ENCODE measurements at places on chromosomes 6 and 20. TPM values are rescaled to one million over a fixed set of nuclear protein-coding genes. Genes with fewer than 3 reads are reported as not detected.

Gene ESR1
- total RNA-seq, result 225 TPM

Gene MAPK13
- total RNA-seq, result 10.9 TPM

Gene SYNDIG1
- 0.51 TPM for total RNA-seq

Gene TRERF1
- total RNA-seq, result 3.8 TPM

Gene OR2H2
- not detected for total RNA-seq

Gene PTCRA
- total RNA-seq, result not detected

Gene SPATA25
- total RNA-seq, result 3.8 TPM

Gene OLIG3
- total RNA-seq, result not detected

Gene NRSN1
- not detected for total RNA-seq

Gene CTCFL
- total RNA-seq, result 0.07 TPM

Gene SLC52A3
- total RNA-seq, result 1.2 TPM

GRCh38 chr20:50848341-50848808 is 53.5 kb downstream of the BCAS4 start:
- peak; percentile 33 for DNase-seq

DNA sequence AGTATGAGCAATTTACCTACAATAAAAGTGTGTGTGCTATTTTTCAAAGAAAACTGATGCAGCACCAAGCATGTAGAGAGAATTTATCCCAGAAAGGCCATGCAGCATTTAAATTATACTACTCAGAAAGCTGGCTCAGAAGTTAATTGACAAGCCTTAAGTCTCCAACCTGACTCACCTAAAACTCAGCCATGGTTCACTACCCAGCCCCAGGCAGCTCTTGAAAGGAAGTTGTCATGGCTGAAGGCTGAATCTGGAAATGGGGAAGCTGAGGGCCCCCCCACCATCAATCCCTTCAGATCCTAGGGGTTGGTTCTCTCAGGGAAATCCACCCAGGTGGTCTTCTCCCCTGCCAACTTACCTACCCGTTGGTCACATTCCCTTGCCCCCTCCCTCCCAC is 19.7 kb downstream of the PPIL6 start:
- no peak for DNase-seq

- DNase-seq, result no peak
Observed at GRCh38 chr6:84921891-84922290, 157.5 kb upstream of the TBX18 start.

- no peak for DNase-seq
Observed at GRCh38 chr6:63465750-63466149, 106.5 kb upstream of the LOC128125822 start.

- DNase-seq, result peak; percentile 67
Observed at GRCh38 chr20:37276494-37277252, 12.8 kb upstream of the MANBAL start.

DNA sequence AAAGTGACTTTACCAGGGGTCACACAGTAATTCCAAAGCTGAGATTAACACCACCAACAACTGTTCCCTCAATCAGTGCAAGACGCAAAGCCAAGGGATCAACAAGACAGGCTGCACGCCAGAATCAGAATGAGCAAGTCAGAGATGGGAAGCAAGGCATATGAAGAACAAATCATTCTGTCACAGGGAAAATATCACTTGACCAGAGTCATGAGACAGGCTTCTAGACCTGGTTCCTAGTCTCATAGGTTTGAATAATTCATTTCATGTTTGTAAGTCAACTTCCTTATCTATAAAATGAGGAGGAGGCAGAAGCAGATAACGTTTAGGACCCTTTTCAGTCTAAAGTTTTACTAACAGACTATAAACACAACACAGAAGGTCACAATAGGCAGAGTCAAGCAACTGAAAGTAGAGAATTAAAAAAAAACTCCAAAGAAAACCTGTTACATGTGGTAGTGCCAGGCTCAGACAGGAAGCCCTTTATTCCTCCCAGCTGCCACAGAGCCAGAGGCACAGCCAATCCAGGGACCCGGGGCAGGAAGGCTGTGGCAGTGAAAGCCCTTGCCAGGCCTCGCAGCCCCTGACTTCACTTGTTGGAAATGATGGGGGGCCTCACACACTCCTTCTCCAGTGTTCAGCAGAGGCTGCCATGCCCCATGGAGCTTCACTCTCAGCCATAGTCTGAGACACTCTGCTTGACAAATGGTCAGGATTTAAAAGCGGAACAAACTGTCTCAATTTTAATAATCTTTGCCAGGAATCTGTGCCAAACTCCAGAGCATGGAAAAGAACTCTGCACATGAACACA is 29.2 kb upstream of the DST start:
- no peak for DNase-seq

GRCh38 chr20:44247131-44247571 is at the start of gene GDAP1L1:
Gene GDAP1L1, plus strand, starts transcription at chr20:44247308. Its CDS starts 27 bp downstream, at chr20:44247335.
- DNase-seq, result no peak

GRCh38 chr6:33410711-33411631 is at the start of gene PHF1:
Gene PHF1, plus strand, starts transcription at chr6:33411014. Its CDS starts 1,250 bp downstream, at chr6:33412264.
- no peak for DNase-seq

- no peak for DNase-seq
Observed at GRCh38 chr6:28003661-28004060, 46.6 kb downstream of the OR2B6 start.

- DNase-seq, result no peak
Observed at GRCh38 chr6:149261364-149262040, 56.0 kb upstream of the TAB2 start.

DNA sequence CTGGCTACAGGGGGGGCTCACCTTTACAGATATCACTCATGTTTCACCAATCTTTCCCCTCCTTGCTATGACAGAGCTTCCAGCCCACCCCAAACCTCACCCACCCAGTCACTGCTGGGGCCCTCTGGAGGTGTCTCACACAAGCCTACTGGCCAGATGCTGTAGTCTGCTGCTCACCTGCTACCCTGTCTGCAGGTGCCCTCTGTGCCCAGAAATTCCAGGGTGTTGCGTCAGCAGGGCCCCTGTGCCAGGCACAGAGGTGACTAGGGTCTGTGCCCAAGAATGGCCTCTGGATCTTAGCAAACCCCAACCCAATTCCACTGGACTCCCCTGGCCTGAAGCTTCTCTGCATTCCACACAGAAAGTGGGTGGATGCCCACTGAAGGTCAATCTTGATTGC is 21.4 kb downstream of the UNC5CL start:
- DNase-seq, result no peak

GRCh38 chr6:133274813-133275212 is 33.7 kb downstream of the EYA4 start:
- DNase-seq, result no peak

- no peak for DNase-seq
Observed at GRCh38 chr20:49385465-49385864, 97.0 kb downstream of the KCNB1 start.

Measured in uterus (tissue), 4 donors.